Bronchial epithelial cell (primary cell): ENCODE measurements at places on chromosomes 1 and 21.

- DNase-seq, result peak; percentile 1
These were observed 790.9 kb upstream of the NCAM2 start for GRCh38 chr21:20207335-20207734.

- DNase-seq, result no peak
These were observed 76.2 kb downstream of the CD46 start for GRCh38 chr1:207828046-207828445.

DNA sequence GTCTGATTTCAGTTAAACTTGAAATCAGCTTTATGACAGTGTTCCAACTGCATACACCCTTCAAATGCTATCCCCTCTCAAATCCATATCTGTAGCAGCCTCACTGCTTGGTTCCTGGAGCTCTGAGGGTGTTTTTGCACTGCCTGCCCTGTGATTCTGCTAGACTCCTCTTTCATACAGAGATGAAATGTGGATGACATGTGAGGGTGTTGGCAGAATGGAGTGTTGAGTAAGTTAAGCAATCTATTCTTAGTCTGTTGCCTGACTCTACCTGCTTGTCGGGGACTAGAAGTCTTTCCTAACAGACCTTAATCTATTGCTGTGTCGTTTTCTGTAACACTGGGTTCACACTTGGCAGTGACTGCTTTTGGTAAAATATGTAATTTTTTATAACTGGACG, 9.8 kb downstream of the IGSF5 start:
- no peak for DNase-seq

GRCh38 chr1:241742084-241742483, 90.0 kb downstream of the WDR64 start:
- no peak for DNase-seq

- DNase-seq, result no peak
These were observed 69.0 kb downstream of the DHRS3 start for GRCh38 chr1:12548973-12549459.

- peak; percentile 81 for DNase-seq
These were observed 31.3 kb upstream of the JUN start for GRCh38 chr1:58815069-58815685.

- no peak for DNase-seq
These were observed 48.9 kb upstream of the TADA1 start for GRCh38 chr1:166924823-166925541.
